ENCODE measurements at places on chromosomes 11 and 22.
A peak's percentile ranks its signal among the peaks of the same experiment; 100 is the strongest.

GRCh38 chr22:43812890-43813289 is 785 bp upstream of the EFCAB6 start:
- H3K36me3 ChIP-seq = no peaks in the 10 kb centered on the region
- H3K27me3 ChIP-seq = no peaks in the 10 kb centered on the region
- H3K4me1 ChIP-seq = no peaks in the 10 kb centered on the region
- no peak for DNase-seq

DNA sequence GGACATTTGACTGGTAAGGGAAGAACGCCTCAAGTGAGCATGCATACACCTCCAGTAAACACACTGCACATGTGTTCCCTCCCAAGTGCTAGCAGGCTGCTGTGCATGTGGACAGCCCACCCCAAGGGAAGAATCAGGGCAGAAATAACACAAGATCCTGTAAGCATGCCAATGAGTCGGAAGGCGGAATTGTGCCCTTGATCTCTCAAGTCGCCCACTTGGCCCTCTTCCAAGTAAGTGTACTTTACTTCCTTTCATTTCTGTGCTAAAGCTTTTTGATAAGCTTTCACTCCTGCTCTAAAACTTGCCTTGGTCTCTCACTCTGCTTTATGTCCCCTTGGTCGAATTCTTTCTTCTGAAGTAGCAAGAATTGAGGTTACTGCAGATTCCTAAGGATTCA is 139.6 kb downstream of the TRPC6 start:
- no peaks in the 10 kb centered on the region for H3K4me1 ChIP-seq
- no peak overlapping the region for H3K27ac ChIP-seq
- H3K27me3 ChIP-seq = no peaks in the 10 kb centered on the region
- H3K36me3 ChIP-seq = no peaks in the 10 kb centered on the region

DNA sequence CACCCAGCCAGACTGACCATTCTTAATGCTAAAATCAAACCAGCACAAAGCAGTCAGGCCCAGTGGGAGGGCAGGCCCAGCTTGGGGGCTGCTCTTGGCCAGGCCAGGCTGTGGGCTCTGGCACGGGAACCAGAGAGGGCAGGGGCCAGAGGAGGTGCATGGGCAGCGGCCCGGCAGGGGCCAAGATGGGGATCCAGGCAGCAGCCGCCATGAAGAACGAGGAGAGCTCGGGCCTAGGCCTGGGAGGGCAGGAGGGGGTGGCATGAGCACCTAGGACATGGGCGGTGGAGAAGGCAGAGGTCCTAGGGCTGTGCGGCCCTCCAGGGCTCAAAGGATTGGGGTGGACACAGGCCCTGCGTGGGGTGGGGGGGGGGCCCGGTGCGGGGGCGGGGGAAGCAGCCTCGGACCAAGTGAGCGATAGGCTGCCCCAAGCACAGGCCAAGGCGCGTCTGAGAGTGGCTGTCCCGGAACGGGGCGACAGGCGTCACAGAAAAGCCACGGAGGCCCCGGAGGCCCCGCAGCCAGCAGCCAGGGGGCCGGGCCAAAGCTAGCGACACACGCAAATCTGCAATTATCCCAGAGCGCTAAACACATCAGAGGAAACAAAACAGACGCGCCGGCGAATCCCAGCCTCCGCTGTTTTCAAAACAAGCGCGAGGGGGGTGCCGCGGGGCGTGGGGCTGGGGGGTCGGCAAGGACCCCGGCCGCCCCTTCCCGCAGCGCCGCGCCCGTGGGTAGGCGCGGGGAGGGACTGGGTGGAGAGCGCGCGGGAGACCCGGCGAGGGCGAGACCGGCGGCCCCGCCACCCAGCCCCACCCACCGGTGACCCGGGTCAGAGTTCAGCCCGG is 8.3 kb downstream of the PLXNB2 start:
- no peak overlapping the region for H3K4me3 ChIP-seq
- peaks cover 6% of the 10 kb centered on the region for H3K27me3 ChIP-seq
- H3K27ac ChIP-seq = no peak overlapping the region
- DNase-seq = no peak

- no peaks in the 10 kb centered on the region for H3K36me3 ChIP-seq
- no peak for DNase-seq
- no peak overlapping the region for H3K27ac ChIP-seq
- H3K4me3 ChIP-seq = no peak overlapping the region
- H3K27me3 ChIP-seq = no peaks in the 10 kb centered on the region
Measured at GRCh38 chr11:134522782-134523570, 110.9 kb upstream of the B3GAT1 start.

DNA sequence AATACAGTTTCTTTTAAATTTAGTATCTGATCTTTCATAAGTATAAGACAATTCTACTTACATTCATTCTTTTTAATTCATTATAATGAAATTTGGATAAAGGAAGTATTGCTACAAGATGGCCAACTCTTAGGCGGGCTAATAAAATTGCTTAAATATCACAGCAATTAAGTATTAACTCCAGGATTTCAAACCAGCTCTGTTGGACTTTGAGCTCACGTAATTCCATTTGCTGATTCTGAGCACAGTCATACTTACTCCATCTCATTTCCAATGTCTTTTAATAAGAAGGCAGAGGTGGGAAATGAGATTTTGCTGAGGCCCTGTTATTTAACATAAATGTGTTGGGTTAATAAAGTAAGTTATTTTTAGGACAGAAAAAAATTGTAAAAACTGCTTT is 748.1 kb downstream of the KCNA4 start:
- H3K36me3 ChIP-seq = no peaks in the 10 kb centered on the region
- no peak overlapping the region for H3K4me3 ChIP-seq
- no peak overlapping the region for H3K27ac ChIP-seq
- H3K4me1 ChIP-seq = no peaks in the 10 kb centered on the region

GRCh38 chr11:7020183-7020917 is at the start of the genes NLRP14 and ZNF214:
Gene NLRP14, plus strand, starts transcription at chr11:7020479. Its CDS starts 18,108 bp downstream, at chr11:7038587.
Gene ZNF214, minus strand, starts transcription at chr11:7020346. Its CDS starts 17,511 bp downstream, at chr11:7002835.
- H3K4me3 ChIP-seq = no peak within 1 kb of the TSS
- H3K27ac ChIP-seq = no peak within 1 kb of the TSS
- H3K27me3 ChIP-seq = no peaks in the 10 kb centered on the region
- DNase-seq = no peak

GRCh38 chr11:73293356-73293936 is 14.6 kb upstream of the ARHGEF17 start:
- H3K27ac ChIP-seq = no peak overlapping the region
- no peak overlapping the region for H3K4me3 ChIP-seq
- H3K36me3 ChIP-seq = no peaks in the 10 kb centered on the region
- peaks cover 6% of the 10 kb centered on the region for H3K4me1 ChIP-seq

DNA sequence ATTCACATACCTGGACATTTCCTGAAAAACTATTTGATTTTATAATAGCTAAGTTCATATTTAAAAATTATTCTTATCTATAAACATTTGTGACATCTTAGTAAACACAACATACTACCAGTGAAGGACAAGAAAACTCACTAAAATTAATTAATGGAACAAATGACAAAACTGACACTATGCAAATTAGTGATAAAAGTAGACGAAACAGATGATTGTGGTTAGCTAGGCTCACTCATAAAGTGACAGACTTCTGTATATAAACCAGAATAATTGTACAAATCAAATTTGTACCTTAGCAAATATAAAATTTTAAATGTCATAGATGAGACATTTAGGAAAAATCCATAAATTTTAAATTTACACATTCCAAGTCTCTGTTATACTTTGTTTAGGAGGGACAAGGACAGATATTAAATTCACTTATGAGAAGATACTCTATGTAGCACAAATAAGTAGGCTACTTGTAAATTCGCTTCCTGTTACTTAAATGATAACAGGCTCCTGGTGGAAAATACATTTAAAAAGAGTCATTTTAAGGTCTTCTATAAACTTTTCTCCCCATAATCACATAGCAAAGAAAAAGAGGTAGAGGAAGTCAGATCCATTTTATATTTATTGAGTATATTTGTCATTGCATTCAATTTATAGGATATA is 81.2 kb downstream of the KIF18A start:
- H3K4me3 ChIP-seq = no peak overlapping the region
- no peaks in the 10 kb centered on the region for H3K4me1 ChIP-seq
- no peak for DNase-seq
- H3K27me3 ChIP-seq = no peaks in the 10 kb centered on the region

GRCh38 chr11:28461338-28461737 is 353.1 kb downstream of the METTL15 start:
- no peak overlapping the region for H3K27ac ChIP-seq
- DNase-seq = no peak
- H3K36me3 ChIP-seq = no peaks in the 10 kb centered on the region
- H3K27me3 ChIP-seq = no peaks in the 10 kb centered on the region
- no peaks in the 10 kb centered on the region for H3K4me1 ChIP-seq

- H3K4me3 ChIP-seq = no peak overlapping the region
- H3K4me1 ChIP-seq = no peaks in the 10 kb centered on the region
- no peaks in the 10 kb centered on the region for H3K27me3 ChIP-seq
- DNase-seq = no peak
- peaks cover 28% of the 10 kb centered on the region for H3K36me3 ChIP-seq
Measured at GRCh38 chr11:47161134-47161854, 15.4 kb downstream of the ARFGAP2 start.

DNA sequence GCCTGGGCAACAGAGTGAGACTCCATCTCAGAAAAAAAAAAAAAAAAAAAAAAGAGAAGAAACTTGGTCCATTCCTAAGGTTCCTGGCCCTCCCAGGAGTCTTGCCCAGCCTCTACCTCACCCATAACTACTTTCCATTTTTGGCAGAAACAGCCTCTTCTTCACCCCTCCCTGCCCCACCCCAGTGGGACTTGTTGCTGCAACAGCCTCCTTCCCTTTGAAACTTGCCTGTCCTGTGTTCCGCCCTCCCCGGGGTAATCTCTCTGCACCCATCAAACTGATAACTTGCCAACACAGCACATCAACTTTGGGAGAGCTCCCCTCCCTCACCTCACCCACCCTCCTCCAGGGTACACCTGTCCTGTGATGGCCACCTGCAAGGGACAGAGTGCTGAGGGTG is 10.0 kb upstream of the FAM83F start:
- peaks cover 4% of the 10 kb centered on the region for H3K4me1 ChIP-seq
- H3K27ac ChIP-seq = no peak overlapping the region
- H3K36me3 ChIP-seq = no peaks in the 10 kb centered on the region
- no peaks in the 10 kb centered on the region for H3K27me3 ChIP-seq

DNA sequence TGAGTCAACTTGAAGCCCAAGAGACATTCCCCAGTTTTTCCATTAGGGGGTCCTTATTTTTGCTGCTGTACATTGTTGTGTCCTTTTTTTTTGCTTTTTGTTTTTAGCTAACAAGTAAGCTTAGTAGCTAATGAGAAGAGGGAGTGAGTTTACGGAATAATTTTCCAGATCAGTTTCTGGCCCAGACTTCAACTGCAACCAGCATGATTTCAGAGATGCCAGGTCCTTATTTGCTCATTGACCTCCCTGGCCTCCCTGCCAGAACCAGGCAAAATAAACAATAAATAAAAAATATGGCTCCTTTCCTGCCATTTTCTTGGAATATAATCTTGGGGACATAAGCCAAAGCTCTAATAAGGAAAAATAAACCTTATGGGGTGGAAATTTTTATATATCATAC is 185.9 kb downstream of the FAT3 start:
- no peaks in the 10 kb centered on the region for H3K4me1 ChIP-seq
- H3K27me3 ChIP-seq = no peaks in the 10 kb centered on the region
- H3K4me3 ChIP-seq = no peak overlapping the region
- no peaks in the 10 kb centered on the region for H3K36me3 ChIP-seq

DNA sequence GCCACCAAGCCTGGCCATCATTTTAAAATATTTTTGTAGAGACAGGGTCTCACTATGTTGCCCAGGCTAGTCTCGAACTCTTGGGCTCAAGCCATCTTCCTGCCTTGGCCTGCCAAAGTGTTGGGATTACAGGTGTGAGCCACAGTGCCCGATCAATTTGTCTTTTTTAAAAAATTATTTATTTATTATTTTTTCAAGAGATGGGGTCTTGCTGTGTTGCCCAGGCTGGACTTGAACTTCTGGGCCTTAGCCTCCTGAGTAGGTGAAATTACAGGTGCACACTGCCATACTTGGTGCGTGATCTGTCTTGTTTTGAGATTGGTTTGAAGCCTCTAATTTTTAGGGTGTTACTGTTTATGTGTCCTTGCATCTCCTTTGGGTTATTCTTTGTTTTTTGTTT is 10.2 kb downstream of the CABIN1 start:
- H3K27ac ChIP-seq = no peak overlapping the region
- peaks cover 4% of the 10 kb centered on the region for H3K4me1 ChIP-seq
- H3K36me3 ChIP-seq = no peaks in the 10 kb centered on the region
- no peaks in the 10 kb centered on the region for H3K27me3 ChIP-seq
- DNase-seq = no peak

- no peaks in the 10 kb centered on the region for H3K36me3 ChIP-seq
- no peak overlapping the region for H3K27ac ChIP-seq
- no peak overlapping the region for H3K4me3 ChIP-seq
- no peak for DNase-seq
- H3K4me1 ChIP-seq = peaks cover 15% of the 10 kb centered on the region
Measured at GRCh38 chr11:706439-706956, 467 bp downstream of the EPS8L2 start.

DNA sequence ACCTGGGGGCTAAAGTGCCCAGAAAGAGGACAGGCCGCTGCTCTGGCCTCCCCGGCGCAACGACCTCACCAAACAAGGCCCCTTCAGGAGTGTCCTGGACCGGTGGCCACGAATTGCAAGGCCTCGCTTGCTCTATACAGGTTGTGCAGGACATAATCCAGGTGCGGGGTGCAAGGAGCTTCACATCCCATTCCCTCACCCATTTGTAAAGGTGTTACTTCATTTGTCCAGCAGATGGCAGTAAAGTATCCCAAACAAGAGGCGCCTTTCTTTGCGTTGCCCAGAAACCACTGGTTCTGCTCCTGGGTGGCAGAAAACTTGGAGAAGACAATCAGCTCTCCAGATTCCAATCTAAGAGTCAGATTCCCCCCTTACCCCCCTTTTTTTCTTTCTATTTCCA is 35.9 kb upstream of the PRDM11 start:
- H3K27me3 ChIP-seq = no peaks in the 10 kb centered on the region
- H3K36me3 ChIP-seq = no peaks in the 10 kb centered on the region
- H3K27ac ChIP-seq = no peak overlapping the region
- H3K4me3 ChIP-seq = no peak overlapping the region

- H3K4me3 ChIP-seq = no peak overlapping the region
- no peak overlapping the region for H3K27ac ChIP-seq
- no peaks in the 10 kb centered on the region for H3K4me1 ChIP-seq
- no peaks in the 10 kb centered on the region for H3K27me3 ChIP-seq
- H3K36me3 ChIP-seq = no peaks in the 10 kb centered on the region
Measured at GRCh38 chr11:7665473-7666291, 7.6 kb downstream of the CYB5R2 start.

DNA sequence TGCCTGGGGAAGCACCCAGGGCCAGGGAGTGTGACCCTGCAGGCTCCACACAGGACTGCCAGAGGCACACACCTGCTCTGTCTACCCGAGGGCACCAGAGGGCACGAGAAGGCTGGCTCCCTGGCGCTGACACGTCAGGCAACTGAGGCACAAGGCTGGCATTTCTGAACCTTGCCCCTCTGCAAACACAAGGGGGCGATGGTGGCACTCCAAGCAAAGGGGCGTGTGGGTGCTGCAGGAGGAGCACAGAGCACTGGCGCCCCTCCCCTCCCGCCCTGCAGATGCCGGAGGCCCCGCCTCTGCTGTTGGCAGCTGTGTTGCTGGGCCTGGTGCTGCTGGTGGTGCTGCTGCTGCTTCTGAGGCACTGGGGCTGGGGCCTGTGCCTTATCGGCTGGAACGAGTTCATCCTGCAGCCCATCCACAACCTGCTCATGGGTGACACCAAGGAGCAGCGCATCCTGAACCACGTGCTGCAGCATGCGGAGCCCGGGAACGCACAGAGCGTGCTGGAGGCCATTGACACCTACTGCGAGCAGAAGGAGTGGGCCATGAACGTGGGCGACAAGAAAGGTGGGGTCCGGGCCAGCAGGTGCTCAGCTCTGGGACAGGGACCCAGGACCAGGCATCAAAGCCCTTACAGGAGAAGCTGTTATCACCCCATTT is 20.8 kb upstream of the TXNRD2 start:
- no peaks in the 10 kb centered on the region for H3K27me3 ChIP-seq
- no peak overlapping the region for H3K4me3 ChIP-seq
- H3K27ac ChIP-seq = no peak overlapping the region
- H3K36me3 ChIP-seq = peaks cover 4% of the 10 kb centered on the region
- peak; percentile 31 for DNase-seq

All from effector memory CD4-positive, alpha-beta T cell (primary cell).